ENCODE measurements at places on chromosomes 1 and 21.

DNA sequence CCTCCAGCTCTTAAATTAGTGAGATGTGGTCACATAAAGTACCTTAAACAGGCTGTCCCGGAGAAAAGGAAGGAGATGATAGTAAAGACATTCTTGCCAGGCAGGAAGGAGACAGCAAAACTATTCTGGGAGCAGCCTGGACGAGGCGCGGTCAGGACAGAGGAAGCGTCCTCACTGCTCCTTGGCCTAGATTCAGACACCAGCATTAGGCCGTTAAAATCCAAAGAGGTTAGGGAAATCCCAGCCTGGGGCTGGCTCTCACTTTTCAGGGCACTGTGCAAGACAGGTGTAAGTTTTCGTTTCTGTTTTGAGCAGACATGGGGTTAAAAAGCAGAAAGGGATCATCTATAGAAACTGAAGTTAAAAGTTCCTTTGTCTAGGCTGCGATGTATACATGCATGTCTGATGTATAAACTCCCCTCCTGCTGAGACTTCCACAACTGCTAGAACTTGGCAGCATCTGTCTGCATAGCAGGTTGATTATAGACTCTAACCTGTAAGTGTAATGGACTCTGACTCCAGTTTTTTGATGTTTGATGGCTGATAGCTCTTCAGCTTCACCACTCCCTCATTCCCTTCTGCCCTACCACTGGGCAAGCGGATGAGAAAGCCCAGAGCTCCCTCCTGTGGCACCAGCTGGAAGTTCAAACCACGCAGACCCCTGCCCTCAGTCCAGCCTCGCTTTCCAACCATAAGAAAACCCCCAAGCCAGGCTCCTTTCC is 21.5 kb downstream of the STPG1 start:
- DNase-seq: no peak

DNA sequence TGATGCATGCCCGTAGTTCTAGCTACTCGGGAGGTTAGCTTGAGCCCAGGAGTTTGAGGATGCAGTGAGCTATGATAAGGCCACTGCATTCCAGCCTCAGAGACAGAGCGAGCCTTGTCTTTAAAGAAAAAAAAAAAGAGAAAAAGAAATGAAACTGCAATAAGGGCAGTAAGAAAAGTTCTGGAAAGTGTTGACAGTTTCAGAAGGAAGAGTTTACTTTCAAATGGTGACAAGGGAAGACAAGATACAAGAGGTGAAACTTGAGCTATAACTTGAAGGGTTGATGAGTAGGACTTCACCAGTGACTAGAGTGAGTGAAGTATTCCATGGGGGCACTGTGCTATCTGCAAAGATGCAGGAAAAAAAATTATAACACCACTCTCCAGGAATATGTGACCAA is 125.0 kb downstream of the AKT3 start:
- DNase-seq: no peak

DNA sequence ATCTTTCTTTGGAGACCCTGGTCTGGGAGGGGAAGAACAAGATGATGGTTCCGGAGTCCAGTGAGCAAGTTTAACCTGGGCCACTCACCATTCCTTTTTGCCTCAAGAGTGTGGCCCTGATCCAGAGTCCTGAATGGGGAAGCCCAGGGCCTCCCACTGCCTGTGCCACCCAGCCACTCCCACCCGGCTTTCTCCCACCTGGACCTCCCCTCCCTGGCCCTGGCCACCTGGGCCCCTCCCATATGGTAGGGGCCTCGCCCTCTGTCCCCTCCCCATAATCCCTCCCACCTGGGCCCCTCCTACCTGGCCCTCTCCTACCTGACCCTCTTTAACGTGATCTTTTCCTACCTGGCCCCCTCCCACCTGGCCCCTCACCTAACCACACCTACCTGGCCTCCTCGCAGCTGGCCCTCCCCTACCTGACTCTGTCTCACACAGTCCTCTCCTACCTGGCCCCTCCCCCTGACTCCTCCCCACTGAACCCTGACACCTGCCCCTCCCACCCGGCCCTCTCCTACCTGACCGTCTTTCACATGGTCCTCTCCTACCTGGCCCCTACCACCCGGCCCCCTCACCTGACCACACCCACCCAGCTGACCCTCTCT is 220.7 kb upstream of the VAMP3 start:
- DNase-seq: no peak

- no peak for DNase-seq
Measured at GRCh38 chr1:40092706-40093639, 4.1 kb downstream of the PPT1 start.

DNA sequence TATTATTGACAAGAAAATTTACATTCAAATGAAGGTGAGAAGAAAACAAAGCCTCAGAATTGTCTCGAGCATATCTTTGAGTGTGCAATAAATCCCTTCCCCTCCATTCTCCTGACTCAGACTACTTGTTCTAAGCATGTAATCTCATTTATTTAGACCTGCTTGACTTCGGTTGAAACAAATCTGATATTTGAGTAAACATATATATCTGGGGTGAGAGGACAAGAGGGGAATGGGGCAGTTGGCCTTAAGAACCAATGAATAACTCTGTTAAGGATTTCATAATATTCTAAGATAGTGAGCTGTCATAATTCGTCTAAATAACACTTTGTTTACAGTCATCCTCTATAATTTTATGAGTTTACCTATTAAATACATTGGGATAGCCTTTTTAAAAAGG is 142.7 kb downstream of the SIPA1L2 start:
- DNase-seq: no peak

DNA sequence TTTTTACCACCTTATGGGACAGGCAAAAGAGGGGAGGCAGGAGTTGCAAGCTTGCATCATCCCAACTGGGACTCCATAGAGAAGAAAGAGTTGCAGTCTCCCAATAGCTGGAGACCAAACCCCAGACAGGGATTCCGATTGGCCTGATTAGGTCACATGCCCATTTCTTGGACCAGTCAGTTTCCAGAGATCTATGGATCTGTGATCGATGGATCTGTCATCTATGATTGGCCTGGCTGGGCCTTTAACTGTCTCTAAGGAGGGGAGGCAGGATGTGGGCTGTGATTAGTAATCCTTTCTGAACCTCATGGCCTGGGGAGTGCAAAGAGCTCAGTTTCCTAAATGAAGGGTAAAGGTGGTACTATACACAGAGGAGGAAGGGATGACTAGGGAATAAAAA is 252.1 kb downstream of the MATN1 start:
- no peak for DNase-seq

- no peak for DNase-seq
Measured at GRCh38 chr1:57175506-57175905, 209.7 kb upstream of the C8B start.

DNA sequence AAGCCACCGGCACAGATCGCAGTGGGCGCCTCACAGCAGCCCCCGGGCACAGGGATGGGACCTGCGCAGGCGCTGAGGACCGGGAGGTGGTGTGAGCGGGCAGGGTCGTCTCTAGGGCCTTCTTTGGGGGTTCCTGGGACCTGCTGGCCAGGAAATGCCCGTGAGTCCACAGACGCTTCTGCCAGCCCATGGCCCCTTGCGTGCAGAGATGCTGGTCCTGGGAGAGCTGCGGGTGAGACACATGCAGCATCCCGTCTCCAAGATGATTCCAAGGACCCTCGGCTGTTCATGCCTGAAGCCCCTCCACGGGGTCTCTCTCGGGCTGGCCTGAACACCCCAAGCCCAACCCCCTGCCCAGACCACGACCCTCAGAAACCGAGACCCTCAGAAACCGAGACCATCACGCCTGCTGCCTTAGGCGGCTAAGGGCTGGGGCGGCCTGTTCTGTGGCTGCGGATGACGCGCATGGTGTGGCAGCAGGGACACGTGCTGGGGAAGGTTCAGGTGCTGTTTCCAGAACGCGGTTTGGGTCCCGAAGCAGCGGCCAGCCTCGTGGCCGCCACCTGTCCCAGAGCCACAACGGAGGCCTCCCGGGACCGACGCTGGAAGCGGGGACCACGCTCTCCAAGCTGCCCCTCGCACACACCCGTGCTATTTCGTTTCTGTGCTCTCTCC is 23.0 kb downstream of the CFAP74 start:
- no peak for DNase-seq

DNA sequence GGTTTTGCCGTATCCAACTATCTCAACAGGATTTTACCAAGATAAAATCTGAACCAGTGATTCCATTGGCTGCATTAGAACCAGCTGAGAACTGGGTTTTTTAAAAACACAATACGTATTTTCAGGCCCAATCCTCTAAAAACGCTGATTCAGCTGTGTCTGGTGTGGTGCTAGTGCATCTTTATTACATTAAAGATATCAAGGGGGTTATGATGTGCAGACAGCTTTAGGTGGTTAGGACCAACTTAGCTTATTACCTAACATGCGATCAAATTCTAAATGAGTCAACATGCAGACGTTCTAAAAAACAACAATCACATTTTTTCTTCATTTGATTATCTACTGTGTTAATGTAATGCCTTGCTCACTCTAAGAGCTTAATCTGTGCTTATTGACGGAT is 32.0 kb upstream of the EXO1 start:
- DNase-seq: no peak

DNA sequence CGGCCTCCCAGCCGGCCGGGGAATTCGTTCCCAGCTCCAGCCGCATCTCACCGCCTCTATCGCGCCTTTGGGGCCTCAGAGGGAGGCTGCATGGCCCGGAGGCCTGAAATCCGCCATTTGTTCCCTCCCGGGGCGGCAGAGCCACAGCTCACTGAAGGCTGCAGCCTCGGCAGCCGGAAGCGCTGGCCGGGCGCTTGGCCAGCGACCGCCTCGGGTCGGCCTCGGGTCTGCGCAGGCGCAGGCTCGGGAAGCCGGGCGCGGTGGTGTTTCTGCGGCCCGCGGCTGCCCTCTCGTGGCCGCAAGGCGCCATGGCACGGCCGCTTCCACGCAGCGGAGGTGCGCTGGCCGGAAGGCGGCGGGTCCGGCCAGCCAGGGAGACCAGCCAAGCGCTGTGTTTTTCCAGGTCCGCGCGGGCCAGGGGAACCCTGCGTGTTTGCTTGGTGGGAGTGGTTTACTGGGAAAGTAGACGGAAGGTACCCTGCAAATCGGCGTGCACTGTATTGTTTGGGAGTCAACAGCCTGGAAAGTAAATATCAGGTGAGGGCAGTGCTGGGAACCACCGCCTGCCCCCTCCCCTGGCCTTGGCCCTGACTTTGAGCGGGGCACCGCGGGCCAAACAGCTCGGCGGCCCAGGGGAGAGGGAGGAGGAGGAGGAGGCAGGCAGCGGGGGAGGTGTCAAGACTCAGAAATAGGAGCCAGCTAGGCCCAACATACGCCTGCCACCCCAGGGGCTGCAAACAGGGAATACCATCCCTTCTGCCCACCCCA is 52.7 kb upstream of the CD34 start:
- DNase-seq: peak; percentile 92

GRCh38 chr1:6332821-6333220 is 60.7 kb downstream of the ACOT7 start:
- no peak for DNase-seq

DNA sequence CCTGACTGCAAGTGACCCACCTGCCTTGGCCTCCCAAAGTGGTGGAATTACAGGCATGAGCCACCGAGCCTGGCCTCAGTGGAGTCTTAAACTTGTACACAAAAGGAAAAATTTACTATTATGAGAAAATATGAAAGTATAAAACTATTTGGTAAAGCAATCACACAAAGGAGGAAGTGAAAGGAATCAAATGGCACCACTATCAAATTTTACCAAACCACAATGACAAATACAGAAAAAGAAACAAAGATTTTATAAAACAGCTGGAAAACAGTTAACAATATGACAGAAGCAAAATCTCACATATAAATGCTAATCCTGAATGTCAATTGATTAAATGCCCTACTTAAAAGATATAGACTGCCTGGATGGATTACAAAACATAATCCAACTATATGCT is 42.1 kb upstream of the NEGR1 start:
- DNase-seq: no peak
